ENCODE measurements at places on chromosomes 12 and 14.

DNA sequence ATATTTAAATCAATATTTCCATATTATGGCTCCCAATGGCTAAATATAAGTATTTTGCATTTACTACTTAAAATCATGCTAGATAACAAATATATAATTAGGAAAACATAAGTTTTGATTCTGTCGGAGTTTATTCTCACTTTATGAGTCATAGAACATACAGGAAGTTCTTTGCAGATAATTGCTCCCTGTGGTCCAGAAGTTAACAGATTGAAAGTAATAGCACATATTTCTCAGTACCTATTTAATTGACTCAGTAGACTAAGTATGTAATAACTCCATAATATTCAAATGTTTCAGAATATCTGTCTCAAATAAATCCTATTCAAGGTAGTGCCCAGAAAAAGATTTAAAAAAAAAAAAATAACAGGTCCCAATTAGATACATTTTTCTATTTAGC, 806.0 kb upstream of the ATXN7L3B start:
- no peak for DNase-seq

DNA sequence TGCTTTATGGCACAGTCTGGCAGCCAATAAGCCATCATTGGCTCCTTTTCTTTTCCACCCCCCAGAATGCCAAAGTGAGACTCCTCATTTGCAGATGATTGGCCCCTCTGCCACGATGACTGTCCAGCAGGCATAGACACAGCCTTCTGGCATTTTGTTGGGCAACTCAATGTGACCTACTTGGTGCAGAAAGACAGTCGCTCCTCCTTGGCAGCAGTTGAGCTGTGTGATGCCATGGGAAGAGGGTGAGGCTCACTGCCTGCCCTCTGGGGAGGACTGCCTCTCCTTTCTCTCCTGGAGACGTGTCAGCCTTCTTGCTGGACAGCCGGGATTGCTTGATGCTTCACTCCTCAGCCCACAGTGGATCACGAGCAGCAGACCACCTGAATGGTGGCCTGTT, 264.9 kb downstream of the C12orf75 start:
- DNase-seq, result no peak

GRCh38 chr12:62934799-62935674, at the start of gene PPM1H:
Gene PPM1H, minus strand, starts transcription at chr12:62935150. Its CDS starts 414 bp downstream, at chr12:62934736.
- DNase-seq, result peak; percentile 76

- DNase-seq, result no peak
These were observed 179.3 kb upstream of the GZMB start for GRCh38 chr14:24813089-24813815.

- peak; percentile 10 for DNase-seq
These were observed 179.9 kb upstream of the PELI2 start for GRCh38 chr14:55938249-55938791.

Data from NCI-H2171 (cell line).